ENCODE measurements at places on chromosomes 5 and 9.

DNA sequence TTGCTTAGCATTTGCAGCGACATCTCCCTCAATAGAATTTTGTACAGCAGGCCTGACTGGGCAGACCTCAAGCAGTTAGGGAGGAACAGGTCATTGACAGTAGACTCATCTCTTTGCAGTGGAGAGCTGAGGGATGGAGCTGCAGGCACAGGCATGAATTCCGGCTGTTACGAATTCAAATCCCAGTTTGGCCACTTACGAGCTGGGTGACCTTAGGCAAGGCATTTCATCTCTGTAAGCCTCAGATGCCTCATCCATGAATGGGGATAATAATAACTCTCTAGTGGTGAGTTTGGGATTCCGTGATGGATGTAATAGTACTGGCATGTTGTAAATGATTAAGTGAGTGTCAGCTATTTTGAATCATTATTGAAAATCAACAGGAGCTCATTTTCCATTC, 195.3 kb downstream of the SEMA6A start:
- DNase-seq: no peak

- DNase-seq: no peak
These were observed 9.1 kb downstream of the ENHO start for GRCh38 chr9:34513567-34514214.

DNA sequence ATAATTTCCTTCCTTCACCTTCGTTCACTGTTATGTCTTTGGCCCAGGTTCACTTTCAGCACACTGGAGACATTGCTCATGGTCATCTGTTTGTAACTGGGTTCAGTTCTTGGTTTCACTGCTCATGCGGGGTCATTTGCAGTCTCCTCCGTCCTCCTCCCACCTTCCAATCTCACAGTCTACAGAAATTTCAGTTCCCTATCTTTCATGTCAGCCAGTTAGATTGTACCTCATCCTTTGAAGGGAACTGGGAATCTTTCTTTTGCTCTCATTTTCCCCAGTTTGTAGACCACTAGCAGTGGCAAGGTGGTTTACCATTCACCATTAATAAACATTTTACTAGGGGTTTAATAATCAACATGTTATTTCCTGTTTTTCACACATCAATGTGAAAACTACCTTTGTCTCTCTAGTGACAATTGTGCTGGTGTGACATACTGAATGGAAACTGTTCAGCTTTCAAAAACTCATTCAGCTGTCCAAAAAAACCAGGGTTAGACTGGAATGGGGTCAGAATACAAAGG, 100.9 kb upstream of the IL6ST start:
- no peak for DNase-seq

- no peak for DNase-seq
These were observed 31.5 kb downstream of the RAPGEF1 start for GRCh38 chr9:131708226-131709002.

DNA sequence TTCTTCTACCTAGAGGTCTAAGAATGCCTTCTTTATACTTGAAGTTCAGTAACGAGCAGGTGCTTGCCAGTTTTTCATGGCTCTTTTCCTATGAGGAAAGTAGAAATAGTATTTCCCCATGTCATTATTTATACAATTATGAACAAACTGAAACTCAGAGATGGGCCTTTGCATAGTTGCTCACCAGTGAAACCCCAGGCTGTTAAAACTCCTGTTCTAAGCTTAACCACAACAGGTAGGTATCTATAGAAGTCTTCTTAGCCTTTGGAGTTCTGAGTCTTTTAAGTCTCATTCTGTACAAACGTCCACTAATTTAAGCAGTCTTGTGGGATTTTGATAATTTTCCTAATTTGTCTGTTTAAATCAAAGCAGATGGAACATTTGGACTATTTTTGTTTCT, 90.1 kb downstream of the STARD4 start:
- no peak for DNase-seq

DNA sequence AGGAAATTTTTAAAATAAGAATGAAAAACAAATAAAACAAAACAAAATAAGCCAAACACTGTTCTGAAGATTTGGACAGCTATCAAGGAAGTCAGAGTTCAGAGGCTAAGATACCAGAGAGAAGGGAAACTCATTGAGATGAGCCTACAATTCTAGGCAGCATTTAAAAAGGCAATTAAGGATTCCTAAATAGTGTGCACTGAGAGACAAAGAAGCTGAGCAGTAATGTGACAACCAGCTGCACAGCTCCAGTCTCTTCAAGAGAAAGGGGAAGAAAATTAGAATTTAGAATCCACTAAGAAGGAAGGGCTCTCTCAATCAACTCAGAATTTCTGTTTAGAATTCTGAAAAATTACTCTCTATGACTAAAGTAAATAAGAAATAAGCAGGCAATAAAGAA, 246.7 kb upstream of the COX7C start:
- DNase-seq: no peak

GRCh38 chr9:77013932-77014596, 5.4 kb upstream of the FOXB2 start:
- DNase-seq: no peak

DNA sequence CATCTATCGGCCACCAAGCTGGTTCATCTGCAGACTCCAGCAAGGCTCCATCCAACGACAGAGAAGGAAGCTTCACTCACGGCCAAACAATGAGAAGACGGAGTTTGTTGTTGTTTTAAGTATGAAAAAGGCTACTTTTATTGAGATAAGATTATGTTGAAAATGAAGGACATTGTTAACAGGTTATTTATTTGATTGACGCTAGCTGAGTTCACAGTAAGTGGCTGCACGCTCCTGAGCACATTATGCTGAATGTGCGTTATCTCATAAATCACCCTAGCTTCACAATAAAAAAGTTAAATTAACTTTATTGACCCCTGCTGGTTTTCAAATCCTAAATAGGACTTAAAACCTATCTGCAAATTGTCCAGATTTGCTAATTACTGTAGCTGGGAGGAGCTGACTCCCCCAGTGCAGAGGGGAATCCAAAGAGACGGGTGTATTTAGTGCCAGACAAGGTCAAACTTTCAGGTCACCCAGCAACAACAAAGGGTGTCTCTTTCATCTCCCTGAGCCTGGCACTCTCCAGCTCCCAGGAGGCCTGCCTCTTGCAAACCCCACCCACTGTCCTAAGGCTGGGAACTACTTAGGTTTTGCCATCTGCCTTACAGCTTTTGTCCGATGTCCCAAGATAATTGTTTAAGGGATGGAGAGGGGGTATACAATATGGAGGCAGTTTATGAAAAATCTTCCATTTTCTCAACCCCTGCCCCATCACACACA, 129.2 kb downstream of the ZDHHC21 start:
- DNase-seq: no peak

GRCh38 chr5:142201471-142201887, 92.9 kb downstream of the NDFIP1 start:
- DNase-seq: peak; percentile 59

GRCh38 chr9:25960178-25960577, 281.9 kb upstream of the TUSC1 start:
- no peak for DNase-seq

GRCh38 chr5:7813576-7813975, 37.4 kb downstream of the CFAP90 start:
- DNase-seq: no peak
